ENCODE measurements at places on chromosomes 6 and 20.

DNA sequence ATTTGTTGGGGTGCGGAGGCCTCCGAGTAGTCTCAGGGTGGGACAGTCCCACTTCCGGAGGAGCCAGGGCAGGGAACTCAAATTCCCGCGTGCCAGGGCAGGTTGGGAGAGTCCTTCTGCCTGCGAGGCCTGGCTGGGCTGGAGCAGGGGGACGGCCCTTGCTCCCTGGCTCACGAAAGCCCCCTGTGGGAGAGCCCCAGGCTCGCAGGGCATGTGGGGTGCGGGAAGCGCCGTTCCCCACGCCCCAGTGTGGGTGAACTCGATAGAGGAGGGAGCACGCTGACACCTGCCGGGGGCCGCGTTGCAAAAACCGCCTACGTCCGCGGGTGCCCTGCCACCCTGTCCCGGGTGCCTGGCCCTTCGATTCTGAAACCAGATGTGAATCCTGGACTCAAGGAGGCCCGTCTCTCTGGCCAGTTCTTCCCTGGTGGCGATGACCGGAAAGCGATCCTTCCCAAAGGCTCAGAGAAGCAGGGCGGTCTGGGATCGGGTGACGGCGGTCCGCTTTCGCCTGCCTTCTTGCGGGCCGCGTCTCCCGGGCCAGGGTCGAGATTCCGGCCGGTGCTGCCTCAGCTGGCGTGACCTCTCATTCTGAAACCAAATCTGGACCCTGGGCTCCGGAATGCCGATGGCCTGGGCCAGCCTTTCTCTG is 1846.5 kb upstream of the DEFB115 start:
- DNase-seq, result no peak

GRCh38 chr20:51491393-51491792 is 51.1 kb downstream of the NFATC2 start:
- DNase-seq, result no peak

GRCh38 chr6:25392372-25392771 is 113.2 kb downstream of the CARMIL1 start:
- no peak for DNase-seq

DNA sequence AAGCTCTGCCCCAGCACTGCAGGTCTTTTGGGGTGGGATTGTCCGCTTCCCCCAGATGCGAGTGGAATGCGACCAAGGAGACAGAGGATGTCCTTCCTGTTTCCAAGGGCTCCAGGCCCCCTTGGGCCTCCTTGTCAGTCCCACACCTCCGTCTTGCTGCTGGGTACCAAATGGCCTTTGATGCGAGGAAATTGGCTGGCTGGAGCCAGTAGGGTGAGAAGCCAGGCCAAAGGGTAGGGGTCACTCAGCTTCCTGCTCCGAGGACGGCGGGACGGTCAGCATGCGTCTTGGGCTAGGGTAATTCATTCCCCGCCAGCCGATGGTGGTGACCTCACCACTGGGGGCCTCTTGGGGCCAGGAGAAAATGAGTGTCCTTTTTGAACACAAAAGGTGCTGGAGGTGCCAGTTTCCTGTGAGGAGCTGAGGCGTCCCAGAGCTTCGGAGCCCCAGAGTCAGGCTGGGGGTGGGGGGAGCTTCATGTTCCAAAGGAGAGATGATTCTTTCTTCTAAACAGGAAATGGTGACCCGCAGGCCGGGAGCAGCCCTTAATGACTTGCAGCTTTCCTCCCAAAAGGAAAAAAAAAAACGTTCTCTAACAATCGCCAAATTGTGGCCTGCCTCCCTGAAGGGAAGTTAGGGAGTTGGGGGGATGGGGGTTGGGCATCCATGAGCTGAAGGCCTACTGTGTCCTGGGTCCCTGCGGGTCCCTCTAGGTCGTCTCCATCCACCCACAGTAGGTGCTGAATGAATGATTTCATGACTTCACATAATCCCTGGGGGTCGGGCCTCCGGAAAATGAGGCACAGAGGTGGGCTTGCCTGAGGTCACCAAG is 6.7 kb downstream of the SNAI1 start:
- no peak for DNase-seq

DNA sequence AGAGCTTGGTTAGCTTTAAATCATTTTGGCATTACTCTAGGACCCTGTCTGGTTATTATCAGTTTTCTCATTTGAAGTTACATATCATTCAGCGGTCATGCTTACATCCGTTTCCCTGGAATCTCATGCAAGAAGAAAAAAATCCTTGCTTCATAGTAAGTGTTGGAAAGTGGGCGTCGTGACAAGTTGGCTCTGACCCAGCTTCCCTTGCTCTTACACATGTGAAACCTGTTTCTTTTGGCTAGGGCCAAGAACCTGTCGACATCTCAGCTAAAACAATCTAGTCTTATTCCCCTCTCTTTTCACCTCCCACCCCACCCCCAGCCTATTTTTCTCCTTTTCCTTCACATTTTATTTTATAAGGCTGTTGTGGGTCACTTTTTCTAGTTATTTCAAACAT is 45.5 kb downstream of the ANKS1A start:
- no peak for DNase-seq

DNA sequence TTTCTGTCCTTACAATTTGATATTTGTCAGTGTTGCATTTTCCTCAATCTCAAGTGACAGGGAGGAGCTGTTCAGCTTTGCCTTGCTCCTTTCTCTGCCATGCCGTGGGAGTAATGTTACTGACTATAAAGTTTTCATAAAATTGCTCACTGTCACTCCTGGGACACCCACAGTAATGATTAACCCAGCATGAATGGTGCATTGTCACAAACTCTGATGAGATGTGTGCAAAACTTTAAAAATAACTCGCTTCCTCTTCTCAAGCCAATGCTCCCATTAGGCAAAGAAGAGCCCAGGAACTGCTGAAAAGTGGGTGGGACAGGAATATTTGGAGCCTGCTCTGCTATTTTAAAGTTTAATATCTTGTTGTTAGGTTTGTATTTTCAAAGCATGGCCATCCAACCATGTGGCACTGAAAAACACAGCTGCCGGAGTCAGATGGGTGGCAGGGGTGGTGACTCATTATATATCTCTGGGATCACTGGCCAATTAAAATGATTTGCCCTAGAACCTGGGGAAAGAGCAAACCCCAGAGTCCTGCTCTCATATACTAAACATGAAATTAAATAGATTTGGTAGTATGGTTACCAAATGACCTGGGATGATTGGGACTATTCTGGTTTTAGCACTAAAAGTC is 260.1 kb downstream of the BTBD3 start:
- no peak for DNase-seq

DNA sequence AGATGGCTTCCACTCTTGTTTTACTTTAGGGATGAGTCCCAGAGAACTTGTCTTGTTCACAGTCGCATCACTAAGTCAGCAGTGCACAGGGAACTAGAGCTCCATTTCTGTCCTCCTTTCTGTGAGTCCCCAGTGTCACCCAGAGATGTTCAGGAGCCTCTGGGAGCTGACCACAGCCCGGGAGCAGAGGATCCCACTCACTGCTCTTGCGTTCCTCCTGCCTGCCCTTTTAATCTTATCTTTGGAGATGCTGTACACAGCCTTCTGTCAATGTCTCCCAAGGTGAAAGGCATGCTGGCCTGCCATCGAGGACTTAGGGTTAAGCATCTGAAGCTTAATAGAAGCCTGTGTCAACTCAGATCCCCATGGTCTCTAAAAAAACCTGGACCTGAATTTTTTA is 71.2 kb downstream of the IGF2R start:
- no peak for DNase-seq

DNA sequence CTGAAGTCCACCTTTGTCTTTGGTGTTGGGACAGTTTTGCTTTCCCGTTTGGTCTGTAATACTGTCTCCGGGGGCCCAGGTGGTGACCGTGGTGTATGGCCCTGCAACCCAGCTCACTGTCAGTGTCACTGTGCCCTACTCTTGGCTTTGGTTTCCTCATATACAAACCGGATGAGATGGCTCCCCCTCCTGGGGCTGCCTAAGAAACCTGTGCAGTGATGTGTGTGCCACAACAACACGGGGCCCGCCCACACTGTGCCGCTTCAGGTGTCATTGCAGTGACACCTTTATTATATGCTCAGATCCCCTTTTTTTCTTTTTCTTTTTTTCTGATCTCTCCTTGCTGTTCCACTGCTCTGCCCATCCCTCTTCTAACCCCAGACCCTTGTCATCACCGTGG is 73.9 kb downstream of the RAMACL start:
- DNase-seq, result no peak

- DNase-seq, result no peak
Measured at GRCh38 chr20:4946986-4947385, 54.3 kb downstream of the SLC23A2 start.

GRCh38 chr20:57657535-57658446 is 37.6 kb upstream of the ZBP1 start:
- DNase-seq, result no peak

Data from activated CD4-positive, alpha-beta T cell treated with anti-CD3 and anti-CD28 coated beads, Interleukin-2, Interleukin-4, amounts not matched to agents 100 ng/mL and 50 ng/mL, durations not matched to agents 16 hours and 8 hours (primary cell).